Esophagus muscularis mucosa (tissue), 4 donors: ENCODE measurements at places on chromosomes 2 and 18. TPM values are rescaled to one million over a fixed set of nuclear protein-coding genes. Genes with fewer than 3 reads are reported as not detected.

CLEC4F gene
- not detected for total RNA-seq

DNA sequence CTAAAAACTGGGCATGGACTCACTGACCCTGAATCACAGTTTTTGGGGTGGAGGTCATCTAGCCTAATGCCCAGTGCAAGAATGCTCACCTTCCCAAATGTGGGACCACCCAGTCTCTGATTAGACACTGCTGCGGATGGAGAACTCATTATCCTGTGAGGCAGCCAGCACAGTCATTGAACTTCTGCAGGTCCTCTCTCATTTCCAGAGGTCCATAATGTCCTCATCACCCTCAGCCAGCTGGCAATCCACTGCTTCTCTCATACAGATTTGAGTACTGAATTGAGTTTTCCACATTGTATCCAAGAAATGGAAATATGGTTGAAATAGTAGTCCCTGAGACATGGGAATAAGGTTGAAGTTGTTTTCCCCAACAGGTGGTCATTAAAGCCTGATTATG lies 5.0 kb upstream of the MYO5B start:
- DNase-seq: no peak

DNA sequence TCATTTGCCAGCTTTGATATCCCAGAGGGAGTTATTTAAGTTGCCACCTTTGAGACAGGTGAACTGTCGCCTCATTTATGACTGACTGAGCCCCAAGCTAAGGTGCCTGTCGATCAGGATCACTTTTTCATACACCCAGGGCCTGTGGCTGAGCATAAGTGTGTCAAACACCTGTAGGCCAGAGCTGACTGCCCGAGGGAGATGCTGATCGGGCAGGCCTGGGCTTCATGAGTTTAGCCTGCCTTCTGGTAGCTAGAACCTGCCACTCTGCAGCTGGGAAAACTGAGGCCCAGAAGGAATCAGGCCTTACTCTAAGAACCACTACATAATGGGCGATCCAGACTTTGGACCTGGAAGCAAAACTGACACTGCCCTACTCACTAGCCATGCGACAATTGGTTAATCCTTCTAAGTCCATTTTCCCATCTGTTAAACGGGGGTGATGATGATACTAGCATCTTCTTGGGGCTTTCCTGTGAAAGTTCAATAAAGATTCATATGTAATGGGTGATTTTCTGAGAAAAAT lies 188.7 kb upstream of the GLI2 start:
- no peak for DNase-seq

DNA sequence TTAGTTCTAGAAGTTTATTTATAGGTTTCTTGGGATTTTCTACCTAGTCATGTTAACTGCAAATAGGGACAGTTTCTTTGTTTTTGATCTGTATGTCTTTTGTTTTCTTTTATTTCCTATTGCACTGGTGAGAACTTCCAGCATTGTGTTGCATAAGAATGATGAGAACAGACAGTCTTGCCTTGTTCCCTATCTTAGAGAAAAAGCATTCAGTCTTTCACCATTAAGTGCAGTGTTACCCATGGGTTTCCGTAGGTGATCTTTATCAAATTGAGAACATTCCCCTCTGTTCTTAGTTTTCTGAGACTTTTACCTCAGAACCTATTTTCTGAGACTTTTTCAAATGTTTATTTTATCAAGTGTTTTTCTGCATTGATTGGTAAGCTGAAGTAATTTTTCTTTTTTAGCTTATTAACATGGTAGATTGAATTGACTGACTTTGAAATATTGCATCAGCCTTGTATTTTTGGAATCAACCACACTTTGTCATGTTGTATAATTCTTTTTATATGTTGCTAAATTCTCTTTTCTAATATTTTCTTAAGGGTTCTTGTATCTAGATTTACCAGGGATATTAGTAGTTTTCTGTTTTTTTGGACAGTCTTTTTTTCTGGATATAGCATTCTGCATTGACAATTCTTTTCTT lies 17.2 kb downstream of the MFSD6 start:
- DNase-seq: no peak

DNA sequence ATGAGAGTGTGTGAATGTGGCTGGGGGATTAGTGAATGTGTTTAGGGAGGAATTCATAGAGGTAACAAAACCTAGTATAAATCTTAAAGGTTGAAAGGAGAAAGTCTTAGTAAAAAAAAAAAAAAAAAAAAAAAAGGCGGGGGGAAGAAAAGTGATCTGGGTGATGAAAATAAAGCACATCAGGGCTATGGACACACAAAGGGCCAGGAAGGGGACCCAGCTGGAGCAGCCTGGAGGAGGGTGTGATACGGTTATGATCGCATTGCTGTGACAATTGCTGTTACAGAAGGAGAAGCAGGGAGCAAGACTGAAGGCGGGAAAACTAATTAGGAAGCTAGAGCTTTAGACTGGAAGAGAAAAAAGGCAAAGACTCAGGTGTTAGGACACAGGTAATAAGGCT lies 85.4 kb downstream of the DLGAP1 start:
- DNase-seq: no peak

REG1B gene
- not detected for total RNA-seq

DNA sequence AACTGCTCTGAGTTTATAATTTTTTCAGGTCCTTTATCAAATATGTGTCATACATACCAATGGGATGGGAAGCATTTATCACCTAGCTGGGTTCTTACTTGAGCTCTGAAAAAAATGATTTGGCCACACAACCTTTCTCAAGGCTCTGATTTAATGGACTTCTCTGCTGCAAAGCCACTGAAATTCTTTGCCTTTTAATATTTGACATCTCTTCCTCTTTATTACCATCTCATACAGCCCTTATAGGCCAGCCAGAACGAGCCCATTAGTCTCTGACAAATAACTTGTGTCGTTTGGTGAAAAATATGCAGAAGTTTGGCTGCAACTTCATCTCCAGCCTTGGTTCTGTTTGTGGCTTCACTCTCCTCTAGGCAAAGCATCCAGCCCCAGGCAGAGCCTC lies 249.1 kb downstream of the ATAD2B start:
- no peak for DNase-seq

DNA sequence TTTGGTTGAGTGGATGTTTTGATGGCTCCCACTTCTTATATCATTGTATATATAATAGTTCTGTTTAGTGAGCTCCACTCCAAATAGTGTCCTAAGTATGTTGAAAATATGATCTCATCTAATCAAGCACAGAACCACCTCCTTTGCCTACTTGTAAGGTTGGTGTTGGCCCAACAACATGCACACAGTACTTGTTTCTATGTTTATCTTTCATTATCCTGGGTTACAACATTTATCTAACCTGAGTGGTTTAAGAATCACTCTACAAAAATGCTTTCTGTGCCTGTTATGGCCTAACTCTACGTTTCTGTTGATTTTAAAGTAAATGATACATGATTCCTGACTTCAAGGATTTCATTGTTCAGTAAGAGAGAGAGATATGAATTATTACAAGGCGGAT lies 281.9 kb downstream of the FIGN start:
- DNase-seq: no peak

DNA sequence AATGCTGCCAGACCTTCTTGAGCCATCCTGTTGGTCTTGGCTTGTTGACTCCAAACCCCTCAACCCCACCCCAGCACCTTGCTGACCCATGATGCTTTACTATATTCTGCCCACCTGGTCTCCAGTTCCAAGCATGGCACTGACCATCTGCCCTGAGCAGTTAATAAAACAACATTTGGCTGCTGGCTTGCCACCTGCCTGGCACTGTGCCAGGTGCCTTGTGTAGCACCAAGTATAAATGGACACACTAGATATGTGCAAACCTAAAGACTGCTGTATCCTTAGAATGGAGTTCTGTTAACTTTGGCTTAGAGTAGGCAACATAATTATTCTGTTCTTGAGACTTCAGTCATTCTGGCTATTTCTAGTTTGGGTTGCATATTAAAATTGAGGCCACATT lies 91.4 kb downstream of the ACSL3 start:
- no peak for DNase-seq

KIF5C gene
- total RNA-seq: 4.6 TPM

DNA sequence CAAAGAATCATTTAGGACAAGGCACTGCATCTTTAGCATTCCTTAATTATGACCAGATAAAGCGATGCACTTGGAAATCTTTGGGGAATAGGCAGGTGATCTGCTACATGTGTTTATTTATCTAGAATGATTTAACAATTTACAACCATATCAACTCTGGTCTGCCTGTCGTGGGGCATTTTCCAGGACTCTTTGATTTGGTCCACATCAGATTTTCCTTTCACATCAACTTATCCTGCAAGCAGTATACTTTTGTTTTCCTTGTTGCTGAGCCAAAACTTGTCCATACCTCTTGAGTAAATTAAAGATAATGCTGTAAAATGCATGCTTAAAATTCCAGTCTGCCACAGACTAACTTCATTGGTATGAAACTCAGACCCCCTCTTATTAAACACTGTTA lies 312.4 kb upstream of the TCF4 start:
- DNase-seq: no peak

DNA sequence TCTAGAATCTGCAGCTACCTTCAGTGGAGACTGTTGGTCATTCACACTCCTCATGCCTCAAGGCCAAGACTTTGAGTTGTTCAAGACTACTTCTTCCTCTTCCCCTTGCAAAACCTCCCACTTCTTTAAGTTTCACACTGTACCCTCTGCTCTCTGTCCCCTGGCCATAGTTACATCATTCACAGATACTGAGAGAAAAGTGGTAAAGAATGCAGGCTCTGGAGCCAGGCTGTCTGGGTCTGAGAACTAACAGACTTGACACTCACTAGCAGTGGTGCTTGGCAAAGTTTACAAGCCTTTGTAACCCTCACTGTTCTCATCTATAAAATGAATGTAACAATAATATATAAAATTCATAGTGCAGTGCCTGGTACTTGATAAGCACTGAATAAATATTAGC lies 61.8 kb downstream of the CDH20 start:
- no peak for DNase-seq

HJURP gene
- total RNA-seq: not detected

DNA sequence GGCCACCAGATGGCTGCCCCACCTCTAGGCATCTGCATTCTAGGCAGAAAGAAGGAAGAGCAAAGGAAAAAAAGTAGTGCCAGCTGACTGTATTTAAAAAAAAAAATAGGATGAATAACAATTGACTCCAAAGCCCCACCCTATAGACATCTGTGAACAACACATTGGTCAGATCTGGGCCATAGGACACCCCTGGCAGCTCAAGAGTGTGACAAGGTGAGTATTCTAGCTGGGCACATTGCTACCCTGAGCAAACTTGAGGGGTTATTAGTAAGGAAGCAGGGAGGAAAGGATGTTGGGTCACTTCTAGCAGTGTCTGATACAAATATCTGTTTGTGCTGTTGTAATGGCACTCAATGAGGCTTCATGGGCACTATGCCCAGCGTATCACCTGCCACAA lies 58.6 kb upstream of the NPAS2 start:
- no peak for DNase-seq

- DNase-seq: no peak
These were observed 250.1 kb downstream of the NDUFA10 start for GRCh38 chr2:239774933-239775622.

UGT1A6 gene
- total RNA-seq: not detected
